Large intestine (tissue), 12 donors: ENCODE measurements at places on chromosomes 2 and 18.

- no peaks in the 10 kb centered on the region for H3K36me3 ChIP-seq
- H3K27me3 ChIP-seq: no peaks in the 10 kb centered on the region
- no peak overlapping the region for H3K27ac ChIP-seq
Observed at GRCh38 chr2:166239548-166239947, 111.7 kb upstream of the SCN1A start.

DNA sequence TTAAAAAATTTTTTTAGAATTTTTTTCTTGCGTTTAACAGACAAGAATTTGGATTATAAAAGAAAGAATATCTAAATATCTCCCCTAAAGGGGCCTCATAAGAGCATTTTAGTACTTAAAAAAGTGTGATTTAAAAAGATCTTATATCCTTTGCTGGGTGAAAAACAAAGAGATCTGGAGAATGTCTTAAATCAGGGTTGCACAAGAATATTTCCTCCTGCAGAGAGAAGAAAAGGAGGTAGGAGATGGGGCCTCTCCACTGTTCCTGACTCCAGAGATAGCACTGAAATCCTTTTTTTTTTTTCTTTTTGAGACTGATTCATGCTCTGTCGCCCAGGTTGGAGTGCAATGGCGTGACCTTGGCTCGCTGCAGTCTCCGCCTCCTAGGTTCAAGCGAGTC is 68.5 kb upstream of the OSR1 start:
- H3K4me1 ChIP-seq: no peaks in the 10 kb centered on the region
- no peak overlapping the region for H3K4me3 ChIP-seq
- no peaks in the 10 kb centered on the region for H3K36me3 ChIP-seq
- no peaks in the 10 kb centered on the region for H3K27me3 ChIP-seq
- H3K27ac ChIP-seq: no peak overlapping the region

GRCh38 chr2:195732574-195732973 is 75.5 kb downstream of the SLC39A10 start:
- H3K4me3 ChIP-seq: no peak overlapping the region
- H3K36me3 ChIP-seq: peaks cover 11% of the 10 kb centered on the region
- no peak overlapping the region for H3K27ac ChIP-seq
- no peaks in the 10 kb centered on the region for H3K27me3 ChIP-seq
- DNase-seq: no peak
- H3K4me1 ChIP-seq: no peaks in the 10 kb centered on the region

DNA sequence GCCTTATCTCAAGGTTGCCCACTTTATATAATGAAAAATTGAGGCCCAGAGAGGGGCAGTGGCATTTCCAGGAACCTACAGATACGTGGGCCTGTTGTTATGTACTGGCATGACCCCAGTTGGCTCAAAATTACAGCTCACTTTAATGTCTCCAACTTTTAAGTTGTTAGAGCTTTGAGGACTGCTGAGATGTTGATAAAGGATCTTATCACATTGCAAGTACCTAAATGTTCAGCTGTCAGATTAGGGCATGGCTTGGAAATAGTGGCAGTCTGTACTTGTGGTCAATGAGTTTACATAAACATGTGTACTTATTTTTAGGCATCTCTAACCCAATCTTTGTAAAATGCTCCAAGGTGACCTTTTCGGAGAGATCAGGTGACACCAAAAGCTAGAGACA is 14.6 kb downstream of the SLC4A5 start:
- no peak overlapping the region for H3K27ac ChIP-seq
- H3K4me1 ChIP-seq: no peaks in the 10 kb centered on the region
- H3K4me3 ChIP-seq: no peak overlapping the region
- no peak for DNase-seq
- no peaks in the 10 kb centered on the region for H3K27me3 ChIP-seq

DNA sequence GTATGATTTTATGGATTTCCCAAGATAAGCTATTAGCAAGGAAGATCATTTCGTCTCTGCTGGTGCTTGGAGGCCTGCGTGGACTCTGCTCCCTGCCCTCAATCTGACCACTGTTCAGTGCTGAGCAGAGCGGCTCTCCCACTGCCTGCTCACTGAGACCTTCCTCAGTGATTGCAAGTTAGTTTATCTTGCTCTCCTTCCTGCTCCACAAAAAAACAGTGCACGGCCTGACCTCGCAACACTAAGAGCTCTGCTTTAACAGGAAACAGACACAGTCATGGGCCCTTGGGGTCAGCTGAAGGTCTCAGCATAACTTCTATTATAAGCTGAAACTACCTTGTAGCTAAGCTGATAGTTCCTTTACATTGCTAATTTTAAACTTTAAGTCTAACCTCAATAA is 53.1 kb downstream of the PRELID3A start:
- H3K36me3 ChIP-seq: no peaks in the 10 kb centered on the region
- no peak overlapping the region for H3K4me3 ChIP-seq
- peak; percentile 85 for DNase-seq
- H3K27ac ChIP-seq: peak overlapping the region; percentile 70

DNA sequence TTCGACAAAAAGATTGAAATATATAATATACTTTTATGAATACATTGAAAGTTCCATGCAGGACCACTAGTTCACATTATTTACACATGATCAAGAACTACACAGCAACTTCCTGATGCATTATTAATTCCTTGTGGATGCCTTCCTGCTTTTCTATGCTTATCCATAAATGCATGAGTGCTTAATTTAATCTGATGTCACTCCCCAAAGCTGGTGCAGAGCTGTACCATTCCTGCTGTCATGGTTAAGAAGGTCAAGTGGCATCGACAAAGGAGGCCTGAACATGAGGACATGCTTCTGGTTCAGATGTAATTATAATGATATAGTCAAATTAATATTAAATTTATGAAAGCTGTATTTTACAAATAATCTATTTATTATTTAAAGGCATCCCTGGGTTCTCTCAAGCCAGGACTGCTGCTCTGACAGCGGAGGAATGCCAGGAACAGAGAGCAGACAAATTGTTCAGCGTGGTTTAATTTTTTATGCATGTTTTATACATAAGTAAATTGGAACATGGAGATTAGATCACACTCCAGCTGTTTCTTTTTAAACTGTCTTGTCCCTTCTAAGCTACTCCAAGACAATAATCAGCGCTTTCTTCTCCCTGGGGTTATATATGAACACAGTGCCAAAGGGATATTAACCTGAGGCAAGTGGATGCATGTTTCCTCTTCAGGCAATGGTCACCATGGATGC is 307.3 kb upstream of the CNTNAP5 start:
- no peaks in the 10 kb centered on the region for H3K27me3 ChIP-seq
- no peak overlapping the region for H3K4me3 ChIP-seq
- no peaks in the 10 kb centered on the region for H3K36me3 ChIP-seq
- H3K4me1 ChIP-seq: no peaks in the 10 kb centered on the region
- no peak for DNase-seq
- H3K27ac ChIP-seq: no peak overlapping the region
